ENCODE measurements at places on chromosomes 2 and 18.

- DNase-seq: no peak
Observed at GRCh38 chr2:241275910-241276309, 39.6 kb downstream of the HDLBP start.

- DNase-seq: no peak
Observed at GRCh38 chr2:71133603-71134002, 3.2 kb downstream of the MPHOSPH10 start.

GRCh38 chr2:162327134-162327769 is 8.8 kb upstream of the IFIH1 start:
- peak; percentile 20 for DNase-seq

DNA sequence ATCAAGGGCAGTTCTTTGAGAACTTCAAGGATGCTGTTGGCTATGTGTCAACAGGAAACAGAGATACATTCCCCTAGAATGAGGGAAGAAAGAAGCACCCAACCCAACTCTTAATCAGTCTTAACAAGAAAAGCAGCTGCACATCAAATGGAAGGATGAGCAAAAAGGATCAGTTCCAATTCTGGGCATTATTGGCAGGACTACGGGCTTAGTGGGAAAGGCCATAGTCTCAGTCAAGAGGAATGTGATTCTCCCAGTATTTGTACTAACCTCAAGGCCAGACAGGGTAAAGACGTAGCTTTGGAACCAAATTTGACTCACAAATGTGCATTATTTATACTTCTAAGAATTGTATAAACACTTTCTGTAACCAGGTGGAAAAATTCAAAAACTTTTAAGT is 18.2 kb downstream of the BMP10 start:
- no peak for DNase-seq

- no peak for DNase-seq
Observed at GRCh38 chr2:68970566-68971265, 3.7 kb upstream of the GKN1 start.

DNA sequence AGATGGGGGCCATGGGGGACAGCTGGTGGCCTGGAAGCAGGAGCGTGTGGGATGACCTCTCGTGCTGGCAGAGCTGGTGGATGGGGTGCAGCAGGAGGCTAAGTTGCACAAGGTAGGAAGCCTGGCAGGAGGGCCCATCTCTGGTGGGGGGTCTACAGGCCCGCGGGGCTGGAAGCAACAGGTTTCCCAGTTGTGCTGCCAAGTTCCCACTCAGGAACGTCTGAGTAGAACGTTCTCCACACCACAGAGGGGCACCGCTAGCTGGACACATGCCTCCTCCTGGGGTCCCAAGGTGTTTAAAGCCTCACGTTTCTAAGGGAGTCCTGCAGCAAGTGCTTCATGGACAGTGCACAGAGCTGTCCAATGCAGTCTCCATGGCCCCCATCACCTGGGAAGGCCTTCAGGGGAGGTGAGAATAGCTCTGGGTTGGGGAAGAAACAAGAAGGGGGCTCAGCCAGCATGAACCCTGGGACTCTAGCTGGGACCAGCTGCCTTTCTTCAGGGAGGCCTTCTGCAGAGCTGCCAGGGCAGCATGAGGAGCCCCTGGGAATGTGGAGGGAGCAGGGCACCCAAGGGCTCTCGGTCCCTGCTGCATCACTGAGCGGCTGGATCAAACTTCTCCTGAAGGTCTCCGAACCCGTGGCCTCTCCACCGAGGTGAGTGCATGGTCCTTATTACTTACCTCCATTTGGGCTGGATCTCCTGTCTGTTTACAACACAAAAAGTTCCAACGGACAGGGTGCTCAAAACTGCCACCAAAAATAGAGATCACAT is 80.0 kb downstream of the TWIST2 start:
- no peak for DNase-seq

DNA sequence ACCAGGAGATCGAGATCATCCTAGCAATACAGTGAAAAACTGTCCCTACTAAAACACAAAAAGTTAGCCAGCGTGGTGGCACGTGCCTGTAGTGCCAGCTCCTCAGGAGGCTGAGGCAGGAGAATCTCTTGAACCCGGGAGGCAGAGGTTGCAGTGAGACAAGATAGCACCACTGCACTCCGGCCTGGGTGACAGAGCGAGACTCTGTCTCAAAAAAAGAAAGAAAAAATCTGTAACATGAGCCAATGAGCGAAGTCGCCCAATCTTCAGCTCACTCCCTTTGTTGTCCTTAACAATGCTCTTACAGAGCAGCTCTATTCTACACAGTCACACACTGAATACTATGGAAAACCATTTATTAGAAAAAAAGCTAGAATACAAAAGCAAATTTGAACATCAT is 22.0 kb downstream of the FAM98A start:
- no peak for DNase-seq

DNA sequence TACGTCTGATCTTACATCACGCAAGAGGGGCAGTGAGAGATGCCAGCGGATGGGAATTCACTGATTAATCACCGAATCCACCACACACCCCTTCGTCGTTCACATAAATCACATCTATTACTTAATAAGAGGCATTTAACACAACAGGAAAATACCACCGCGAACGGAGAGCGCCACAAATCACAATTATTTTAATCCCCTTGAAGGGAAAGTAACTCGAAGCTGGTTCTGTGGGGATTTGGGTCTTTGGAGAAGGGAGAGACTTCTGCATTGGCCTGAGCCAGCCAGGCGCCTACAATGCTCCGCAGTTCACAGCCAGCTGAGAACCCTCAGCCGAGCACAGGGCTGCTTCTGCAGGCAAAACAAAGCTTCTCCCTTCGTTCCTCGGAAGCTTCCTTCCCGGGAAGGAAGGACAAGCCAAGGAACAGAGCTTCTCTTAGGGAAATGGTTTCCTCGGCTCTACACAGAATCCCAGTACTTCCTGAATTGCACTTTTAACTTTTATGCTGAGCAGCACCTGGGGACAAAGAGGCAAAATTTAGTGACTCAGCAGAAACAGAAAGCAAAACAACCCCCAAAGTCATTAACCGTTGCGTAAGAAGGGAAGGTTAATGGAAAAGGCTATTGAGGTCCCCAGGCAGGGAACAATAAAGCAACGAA is at the start of gene LRP1B:
LRP1B (minus strand) TSS at position 7 of the 660 bp plus-strand sequence. CDS start 287 bp downstream, outside the sequence.
- peak; percentile 40 for DNase-seq

- no peak for DNase-seq
Observed at GRCh38 chr2:134982603-134983002, 64.0 kb downstream of the CCNT2 start.

DNA sequence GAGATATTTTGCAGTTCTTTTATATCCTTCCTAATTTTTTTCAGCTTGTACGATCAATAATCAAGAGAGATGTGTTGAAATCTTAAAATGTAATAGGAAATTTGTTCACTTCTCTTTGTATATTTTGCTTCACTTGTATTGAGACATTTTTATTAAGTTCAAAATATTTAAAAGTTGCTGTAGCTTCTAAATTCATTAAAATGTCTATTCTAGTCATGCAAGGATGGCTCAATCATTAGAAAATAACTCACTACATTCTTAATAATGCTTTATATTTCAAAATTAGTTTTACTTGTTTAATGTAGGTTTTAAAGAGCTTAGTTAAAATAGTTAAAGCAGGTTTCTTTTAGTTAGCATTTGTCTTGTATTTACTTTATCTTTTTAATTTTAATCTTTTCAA is 308.4 kb downstream of the CYRIA start:
- no peak for DNase-seq

- DNase-seq: no peak
Observed at GRCh38 chr2:40851661-40852060, 399.8 kb upstream of the SLC8A1 start.

DNA sequence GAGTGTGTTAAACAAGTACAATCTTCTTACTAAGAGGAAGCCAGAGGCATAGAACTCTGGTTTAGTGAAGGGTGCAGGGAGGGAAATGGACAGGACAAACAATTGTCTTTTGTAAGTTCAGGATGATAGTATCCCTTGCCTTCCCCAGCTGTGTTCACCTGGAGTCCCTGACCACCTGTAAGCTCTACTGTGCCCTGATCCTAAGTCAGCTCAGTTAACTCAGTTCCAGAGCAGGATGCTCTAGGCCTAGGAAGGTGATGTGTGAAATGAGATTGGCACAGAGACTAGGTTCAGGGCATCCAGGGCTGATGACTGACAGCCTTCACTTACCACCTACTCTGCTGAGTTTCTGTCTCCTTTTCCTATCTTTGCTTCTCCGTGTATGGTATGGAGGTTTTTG is 333.0 kb downstream of the SUCLG1 start:
- no peak for DNase-seq

DNA sequence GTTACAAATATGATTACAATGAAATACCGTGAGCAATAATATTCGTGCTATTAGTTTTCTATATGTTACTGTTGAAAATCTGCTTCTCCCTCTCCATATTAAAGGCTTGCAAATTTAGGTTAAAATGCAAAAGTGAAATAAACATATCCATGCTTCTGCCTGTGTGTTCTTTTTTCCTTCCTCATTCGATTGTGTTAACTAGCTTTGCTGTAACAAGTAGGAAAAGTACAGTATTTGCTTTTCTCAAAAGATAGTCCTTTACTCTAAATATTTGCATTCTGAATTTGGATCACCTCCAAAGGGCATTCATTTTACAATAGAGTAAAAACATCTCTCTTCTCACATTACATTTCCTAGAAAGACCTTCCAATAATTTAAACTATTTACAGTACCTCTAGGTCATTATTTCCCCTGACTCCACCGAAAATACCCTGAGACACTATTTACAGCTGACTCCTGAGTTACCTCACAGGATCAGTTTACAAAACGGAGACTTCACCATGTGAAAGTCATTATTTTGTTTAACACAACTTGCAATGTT is 835.0 kb upstream of the FANCL start:
- no peak for DNase-seq
